CD4-positive, alpha-beta T cell treated with Interleukin-12 subunit alpha and Interleukin-12 subunit beta, for 1 hour (primary cell): ENCODE measurements at places on chromosomes 5 and 9.

GRCh38 chr5:171614511-171614910 is 171.1 kb upstream of the SMIM23 start:
- DNase-seq, result no peak

- DNase-seq, result peak; percentile 91
Observed at GRCh38 chr5:55712023-55712859, at the start of gene SLC38A9. Gene SLC38A9 (minus strand): TSS chr5:55712324. CDS start chr5:55697958, 14,366 bp downstream.

DNA sequence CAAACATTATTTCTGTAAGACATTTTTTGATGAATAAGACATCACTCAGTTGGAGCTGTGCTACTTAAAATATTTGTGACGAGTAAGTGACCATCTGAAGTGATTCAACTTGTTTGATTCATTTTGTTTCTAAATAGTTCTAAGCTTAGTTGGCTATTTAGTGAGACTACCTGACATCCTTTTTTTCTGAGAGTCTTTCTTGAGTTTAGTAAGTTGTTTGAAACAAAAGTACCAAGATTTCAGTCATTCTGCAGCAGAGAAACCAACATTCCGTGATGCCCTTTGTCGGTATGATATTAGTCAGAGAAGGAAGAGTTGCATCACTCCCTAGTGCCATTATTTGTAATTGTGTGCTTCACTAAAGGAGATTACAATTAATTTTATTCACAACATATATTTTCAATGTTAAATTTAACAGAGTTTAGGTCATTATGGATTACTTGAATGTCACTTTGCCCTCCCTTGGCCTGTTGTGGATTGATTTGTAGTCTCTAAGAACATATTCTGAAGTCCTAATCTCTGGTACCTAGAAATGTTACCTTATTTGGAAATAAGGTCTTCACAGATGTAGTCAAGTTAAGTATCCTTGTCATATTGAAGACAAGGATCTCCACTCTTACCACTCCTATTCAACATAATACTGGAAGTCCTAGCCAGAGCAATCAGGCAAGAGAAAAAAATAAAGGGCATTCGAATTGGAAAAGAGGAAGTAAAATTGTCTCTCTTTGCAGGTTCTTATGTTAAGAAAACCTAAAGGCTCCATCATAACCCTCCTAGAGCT is 212.2 kb downstream of the PCSK1 start:
- DNase-seq, result no peak

DNA sequence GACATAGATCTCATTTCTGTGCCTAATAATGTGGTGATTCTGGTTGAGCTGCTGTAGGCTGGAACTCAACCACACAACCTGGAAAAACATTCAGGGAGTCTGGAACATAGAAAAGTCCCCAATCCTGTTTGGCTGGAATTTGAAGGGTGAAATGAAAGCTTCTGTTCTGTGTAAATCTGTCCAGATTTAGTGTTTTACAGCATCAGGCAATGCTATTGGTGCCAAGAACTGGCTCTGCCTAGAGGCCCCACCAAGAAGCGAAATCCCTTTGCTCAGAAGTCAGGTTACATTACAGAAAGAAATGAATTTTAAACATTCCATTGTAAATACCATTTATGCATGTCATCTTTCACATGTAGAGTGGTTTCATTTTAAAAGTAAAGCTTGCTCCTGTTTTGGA is 56.3 kb downstream of the TMEM174 start:
- no peak for DNase-seq

DNA sequence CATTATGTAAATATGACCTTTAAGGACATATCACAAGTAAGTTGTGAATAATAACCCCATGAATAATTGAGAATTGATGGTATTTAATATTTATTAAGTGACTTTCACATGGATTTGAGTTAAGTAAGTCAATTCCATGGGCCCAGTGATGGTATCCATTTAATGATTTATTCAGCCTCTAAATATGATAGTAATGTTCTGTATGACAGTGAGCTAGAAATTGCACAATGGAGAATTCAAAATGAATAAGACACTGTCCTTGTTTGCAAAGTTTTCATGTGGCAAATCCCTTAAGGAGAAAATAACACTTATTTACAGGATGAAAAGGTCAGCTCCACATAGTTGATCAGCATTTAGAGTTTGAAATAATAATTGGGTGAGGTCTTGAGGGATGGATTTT is 160.7 kb downstream of the PDE4D start:
- DNase-seq, result no peak
